Stimulated activated CD4-positive, alpha-beta T cell treated with anti-CD3 and anti-CD28 coated beads, Interleukin-4, amount 100 ng/mL, for 4 hours (primary cell): ENCODE measurements at places on chromosomes 12 and 14.
A peak's percentile ranks its signal among the peaks of the same experiment; 100 is the strongest.

DNA sequence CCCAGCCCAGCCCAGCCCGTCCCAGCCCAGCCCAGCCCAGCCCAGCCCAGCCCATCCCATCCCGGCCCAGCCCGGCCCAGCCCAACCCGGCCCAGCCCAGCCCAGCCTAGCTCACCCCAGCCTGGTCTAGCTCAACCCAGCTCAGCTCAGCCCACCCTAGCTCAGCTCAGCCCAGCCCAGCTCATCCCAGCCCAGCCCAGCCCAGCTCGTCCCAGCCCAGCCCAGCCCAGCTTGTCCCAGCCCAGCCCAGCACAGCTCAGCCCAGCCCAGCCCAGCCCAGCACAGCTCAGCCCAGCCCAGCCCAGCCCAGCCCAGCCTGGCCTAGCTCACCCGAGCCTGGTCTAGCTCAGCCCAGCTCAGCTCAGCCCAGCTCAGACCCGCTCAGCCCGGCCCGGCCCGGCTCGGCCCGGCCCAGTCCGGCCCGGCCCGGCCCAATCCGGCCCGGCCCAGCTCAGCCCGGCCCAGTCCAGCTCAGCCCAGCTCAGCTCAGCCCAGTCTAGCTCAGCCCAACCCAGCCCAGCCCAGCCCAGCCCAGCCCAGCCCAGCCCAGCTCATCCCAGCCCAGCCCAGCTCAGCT lies 184.7 kb downstream of the TMEM121 start:
- no peak for DNase-seq

DNA sequence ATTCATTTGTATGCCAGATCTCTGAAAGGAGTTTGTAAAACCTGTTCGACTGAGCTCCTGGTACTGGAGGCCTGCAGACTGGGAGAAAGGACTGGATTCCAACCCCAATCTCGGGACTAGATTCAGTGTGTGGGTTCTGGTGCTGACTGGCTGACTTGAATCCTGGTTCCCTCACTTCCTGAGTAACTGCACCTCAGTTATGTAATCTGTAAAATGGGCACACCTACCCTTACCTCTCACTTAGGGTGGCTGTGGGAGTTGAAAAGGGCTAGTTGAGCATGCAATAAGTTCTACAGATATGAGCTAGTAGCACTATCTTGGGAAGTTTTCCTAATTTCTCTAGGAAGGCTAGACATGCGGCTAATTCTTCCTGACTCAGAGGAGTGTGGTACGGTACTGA lies 621.3 kb upstream of the TBX3 start:
- DNase-seq: no peak

DNA sequence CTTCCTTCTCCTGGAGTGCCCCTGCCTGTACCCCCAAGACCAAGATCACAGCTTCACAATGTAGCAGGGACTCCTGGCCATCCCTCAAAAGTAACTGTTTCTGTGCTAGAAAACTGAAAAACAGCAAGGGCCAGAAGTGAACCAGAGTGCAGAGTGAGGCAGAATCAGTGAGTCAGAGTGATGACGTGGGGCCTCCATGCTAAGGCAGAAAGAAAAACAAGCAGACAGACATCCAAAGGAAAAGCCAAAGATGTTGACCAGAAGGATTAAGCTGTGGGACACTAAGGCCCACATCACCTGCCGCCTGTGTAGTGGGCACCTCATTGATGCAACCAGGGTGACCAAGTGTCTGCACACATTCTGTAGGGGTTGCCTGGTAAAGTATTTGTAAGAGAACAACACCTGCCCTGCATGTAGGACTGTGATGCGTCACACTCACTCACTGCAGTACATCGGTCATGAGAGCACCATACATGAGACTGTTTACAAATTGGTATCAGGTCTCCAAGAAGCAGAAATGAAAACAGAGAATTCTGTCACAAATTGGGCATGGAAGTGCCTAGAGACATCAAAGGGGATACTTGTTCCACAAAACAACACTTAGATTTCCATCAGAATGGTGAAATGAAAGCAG lies 51.2 kb downstream of the ARMH4 start:
- no peak for DNase-seq

DNA sequence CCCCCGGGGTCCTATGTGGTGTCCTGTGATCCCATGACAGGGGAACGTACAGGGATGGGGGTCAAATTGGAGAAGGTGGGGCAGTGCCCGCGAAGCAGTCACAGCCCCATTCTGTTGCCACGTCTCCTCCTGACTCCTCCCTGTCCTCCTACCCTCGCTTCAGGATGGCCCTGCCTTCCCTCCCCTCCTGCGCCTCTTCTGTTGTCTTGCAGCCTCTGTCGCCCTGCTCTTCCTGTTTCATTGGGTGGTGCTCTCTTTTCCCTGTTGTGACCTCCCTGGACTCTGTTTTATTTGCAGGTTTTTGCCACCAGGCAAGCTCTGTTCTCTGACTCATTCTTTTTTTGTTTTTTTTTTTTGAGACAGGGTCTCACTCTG lies 18.7 kb downstream of the CABP1 start:
- no peak for DNase-seq

DNA sequence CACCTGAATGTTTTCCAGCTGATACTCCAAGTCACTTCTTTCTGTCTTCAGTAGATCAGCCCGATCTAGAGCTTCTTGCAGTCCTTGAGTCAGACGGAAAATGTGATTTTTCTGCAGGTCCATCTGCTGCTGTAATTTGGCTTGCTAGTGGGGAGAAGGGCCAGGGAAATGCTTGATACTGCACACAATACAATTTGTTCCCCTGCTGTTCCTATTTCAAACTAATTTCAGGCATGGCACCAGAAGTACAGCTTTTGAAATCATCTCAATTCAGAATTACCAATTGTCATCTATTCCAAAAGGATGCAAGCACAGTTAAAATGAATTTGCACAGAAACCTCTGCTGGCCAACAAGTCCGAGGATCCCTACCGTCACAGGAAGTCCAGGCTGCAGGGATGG lies 53.4 kb downstream of the PRKAB1 start:
- no peak for DNase-seq

- no peak for DNase-seq
Observed at GRCh38 chr12:117282490-117282889, 78.9 kb downstream of the NOS1 start.

- DNase-seq: no peak
Observed at GRCh38 chr14:71905031-71905430, 27.2 kb upstream of the RGS6 start.

DNA sequence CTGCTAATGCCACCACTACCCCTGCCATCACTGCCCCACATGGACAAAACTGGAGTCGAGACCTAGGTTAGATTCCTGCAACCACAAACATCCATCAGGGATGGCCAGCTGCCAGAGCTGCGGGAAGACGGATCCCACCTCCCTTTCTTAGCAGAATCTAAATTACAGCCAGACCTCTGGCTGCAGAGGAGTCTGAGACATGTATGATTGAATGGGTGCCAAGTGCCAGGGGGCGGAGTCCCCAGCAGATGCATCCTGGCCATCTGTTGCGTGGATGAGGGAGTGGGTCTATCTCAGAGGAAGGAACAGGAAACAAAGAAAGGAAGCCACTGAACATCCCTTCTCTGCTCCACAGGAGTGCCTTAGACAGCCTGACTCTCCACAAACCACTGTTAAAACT lies 7.1 kb upstream of the OAS2 start:
- no peak for DNase-seq

DNA sequence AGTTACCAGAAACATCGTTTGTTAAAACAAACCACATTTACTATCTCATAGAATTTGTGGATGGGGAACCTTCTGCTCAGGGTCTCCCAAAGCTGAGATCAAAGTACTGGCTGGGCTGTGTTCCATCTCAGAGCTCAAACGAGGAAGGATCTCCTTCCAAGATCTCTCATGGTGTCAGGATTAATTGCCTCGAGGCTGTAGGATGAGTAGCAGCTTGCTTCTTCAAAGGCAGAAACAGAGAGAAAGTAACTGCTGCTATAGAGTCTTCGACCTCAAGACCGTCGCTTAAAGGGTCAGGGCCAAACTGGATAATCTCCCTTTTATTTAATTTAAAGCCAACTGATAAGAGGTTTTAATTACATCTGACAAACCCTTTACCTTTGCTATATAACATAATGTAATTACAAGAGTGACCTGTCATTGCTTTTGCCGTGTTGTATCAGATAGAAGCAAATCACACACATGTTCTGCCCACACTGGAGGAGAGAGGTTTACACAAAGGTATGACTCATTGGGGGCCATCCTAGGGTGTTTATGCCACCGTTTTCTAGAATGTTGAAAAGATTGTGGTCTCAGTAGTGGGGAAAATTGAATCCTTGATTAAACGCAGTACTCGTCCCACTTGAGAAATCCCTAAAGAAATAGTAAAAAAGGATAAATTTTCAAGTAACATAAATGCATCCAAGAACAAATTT lies 868.8 kb upstream of the TMEM132C start:
- DNase-seq: no peak

DNA sequence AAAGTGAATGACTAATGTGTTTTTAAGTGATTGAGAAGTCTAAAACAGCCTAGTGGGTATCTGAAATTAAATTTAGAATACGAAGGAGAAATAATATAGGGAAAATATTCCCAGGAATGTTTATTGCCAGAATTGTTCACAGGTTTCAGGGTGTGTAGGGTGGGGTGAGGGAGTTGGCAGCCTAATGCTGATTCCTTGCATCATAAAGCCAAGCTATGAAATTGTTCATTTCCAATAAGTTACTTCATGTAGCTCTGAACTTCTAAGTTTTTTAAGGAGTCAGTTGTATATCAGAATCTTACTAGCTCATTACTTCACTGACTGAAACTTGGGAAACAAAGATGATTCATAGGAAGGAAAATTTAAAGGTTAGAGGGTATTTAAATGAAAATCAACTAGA lies 56.4 kb downstream of the RAB35 start:
- no peak for DNase-seq

DNA sequence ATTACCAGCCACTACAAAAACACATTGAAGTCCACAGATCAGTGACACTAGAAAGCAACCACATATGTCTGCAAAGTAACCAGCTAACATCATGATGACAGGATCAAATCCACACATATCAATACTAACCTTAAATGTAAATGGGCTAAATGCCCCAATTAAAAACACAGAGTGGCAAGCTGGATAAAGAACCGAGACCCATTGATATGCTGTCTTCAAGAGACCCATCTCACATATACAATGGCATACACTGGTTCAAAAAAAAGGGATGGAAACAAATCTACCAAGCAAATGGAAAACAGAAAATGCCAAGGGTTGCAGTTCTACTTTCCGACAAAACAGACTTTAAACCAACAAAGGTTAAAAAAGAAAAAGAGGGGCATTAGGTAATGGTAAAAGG lies 307.7 kb downstream of the GPHN start:
- DNase-seq: no peak

- no peak for DNase-seq
Observed at GRCh38 chr12:109737631-109738030, 24.0 kb downstream of the FAM222A start.

- DNase-seq: no peak
Observed at GRCh38 chr14:54570047-54570446, 3.1 kb downstream of the SAMD4A start.

DNA sequence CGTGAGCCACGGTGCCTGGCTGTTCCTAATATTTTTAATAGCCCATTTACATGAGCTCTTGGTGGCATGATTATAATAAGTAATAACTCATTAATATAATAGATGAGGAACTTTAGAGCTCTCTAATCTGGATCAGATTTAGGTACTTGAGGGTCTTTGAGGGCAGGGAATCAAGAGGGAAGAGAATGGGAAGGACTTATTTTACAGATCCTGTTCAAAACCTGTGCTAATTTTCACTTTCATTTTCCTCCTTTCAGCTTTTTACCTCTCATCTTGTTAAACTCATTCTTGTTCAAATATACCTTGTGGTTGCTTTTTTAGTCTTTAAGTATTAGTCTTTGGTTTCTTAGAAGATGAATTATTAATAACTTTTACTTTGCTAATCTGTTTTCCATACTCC lies 5.6 kb downstream of the NECAP1 start:
- no peak for DNase-seq

DNA sequence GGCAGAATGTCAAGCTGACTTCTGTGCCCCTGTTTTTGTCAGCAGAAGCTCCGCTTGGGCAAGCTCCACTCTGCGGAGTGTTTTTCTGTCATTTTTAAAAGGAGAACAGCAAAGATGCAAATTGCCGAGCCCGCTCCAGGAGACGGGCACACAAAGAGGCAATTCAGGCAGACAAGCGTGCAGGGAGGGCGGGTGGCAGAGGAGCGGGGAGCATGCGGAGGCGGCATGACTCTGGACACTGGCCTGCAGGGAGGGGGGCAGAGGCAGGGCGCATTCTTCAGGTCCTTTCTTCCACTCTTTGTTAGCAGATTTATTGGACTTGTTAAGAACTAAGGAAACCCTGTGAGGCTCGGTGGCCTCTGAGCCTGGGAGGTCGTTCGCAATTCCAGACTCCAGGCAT lies 187.3 kb upstream of the RMST start:
- no peak for DNase-seq

DNA sequence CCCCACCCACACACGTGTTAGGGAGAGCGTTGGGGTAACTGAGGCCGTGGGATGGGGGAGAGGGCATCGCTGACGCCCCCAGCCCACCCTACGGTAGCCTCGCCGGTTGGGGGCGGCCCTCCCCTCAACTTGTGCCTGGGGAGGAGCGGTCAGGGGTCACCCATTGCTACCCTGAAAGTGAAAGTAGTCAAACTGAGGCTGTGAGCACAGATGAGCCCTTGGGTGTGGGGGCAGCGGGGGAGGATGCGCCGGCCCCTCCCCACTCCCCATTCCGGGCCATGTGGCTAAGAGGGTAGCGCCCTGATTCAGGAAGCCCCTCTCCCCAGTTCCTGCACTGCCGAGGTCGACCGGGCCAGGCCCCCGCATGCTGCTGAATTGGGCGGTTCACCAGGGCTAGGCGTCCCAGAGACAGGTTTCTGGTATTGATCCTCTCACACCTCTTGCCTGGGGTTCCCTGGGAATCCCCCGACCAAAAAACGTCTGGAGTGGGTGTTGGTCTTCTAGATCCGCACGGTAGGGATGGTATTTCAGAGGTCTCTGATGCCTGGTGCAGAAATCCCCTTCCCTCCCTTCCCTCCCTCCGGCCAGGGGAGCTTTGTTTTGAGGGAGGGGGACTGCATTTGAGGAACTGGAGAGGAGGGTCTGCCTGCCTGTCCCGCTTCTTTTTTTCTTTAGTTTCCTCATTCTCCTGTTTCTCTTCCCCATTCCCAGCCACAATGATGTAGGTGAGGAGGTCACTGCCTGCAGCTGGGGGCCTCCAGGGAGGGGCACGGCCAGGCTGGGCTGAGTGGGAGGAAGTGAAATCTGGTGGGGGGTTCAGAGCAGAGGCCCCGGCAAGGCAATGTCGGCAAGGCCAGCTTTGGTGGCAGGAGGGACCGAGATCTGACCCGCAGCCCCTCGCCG lies 1.0 kb downstream of the SH2B3 start:
- DNase-seq: peak; percentile 50

GRCh38 chr12:68633614-68634558 lies 23.2 kb downstream of the RAP1B start:
- DNase-seq: no peak

- no peak for DNase-seq
Observed at GRCh38 chr14:33461036-33461435, 489.8 kb downstream of the EGLN3 start.

- DNase-seq: no peak
Observed at GRCh38 chr12:41205070-41205709, 17.1 kb downstream of the PDZRN4 start.

- DNase-seq: no peak
Observed at GRCh38 chr14:64899958-64900357, 14.3 kb upstream of the CHURC1 start.
